ENCODE measurements at places on chromosomes 13 and 19. TPM values are rescaled to one million over a fixed set of nuclear protein-coding genes. Genes with fewer than 3 reads are reported as not detected.

The MAG gene
- not detected for total RNA-seq

The OR7D2 gene
- total RNA-seq = not detected

The NEK5 gene
- not detected for total RNA-seq

The CACTIN gene
- 32.5 TPM for total RNA-seq

The ZNF584 gene
- 1.2 TPM for total RNA-seq

The MATK gene
- total RNA-seq = 40.0 TPM

The C5AR1 gene
- total RNA-seq = 1.4 TPM

The IGFLR1 gene
- 38.2 TPM for total RNA-seq

The RELB gene
- total RNA-seq = 179 TPM

The SIGLEC9 gene
- total RNA-seq = 0.54 TPM

The DNAJC15 gene
- total RNA-seq = 5.9 TPM

The PLEKHF1 gene
- total RNA-seq = 34.1 TPM

The KIR2DL4 gene
- not detected for total RNA-seq

The DIRAS1 gene
- 0.42 TPM for total RNA-seq

The IL4I1 gene
- total RNA-seq = 8.1 TPM
